ENCODE measurements at places on chromosomes 6 and 20.

- DNase-seq, result no peak
Measured at GRCh38 chr6:156348424-156348823, 428.8 kb upstream of the ARID1B start.

GRCh38 chr6:52426667-52427066 is 6.5 kb downstream of the EFHC1 start:
- no peak for DNase-seq

GRCh38 chr6:113306552-113307145 is 550.5 kb upstream of the MARCKS start:
- DNase-seq, result peak; percentile 21

- peak; percentile 66 for DNase-seq
Measured at GRCh38 chr20:57390604-57391438, at the start of gene RBM38. RBM38 (plus strand) TSS chr20:57391396; CDS start chr20:57391582, 186 bp downstream.

GRCh38 chr6:77425671-77426070 is 37.6 kb downstream of the HTR1B start:
- DNase-seq, result no peak

DNA sequence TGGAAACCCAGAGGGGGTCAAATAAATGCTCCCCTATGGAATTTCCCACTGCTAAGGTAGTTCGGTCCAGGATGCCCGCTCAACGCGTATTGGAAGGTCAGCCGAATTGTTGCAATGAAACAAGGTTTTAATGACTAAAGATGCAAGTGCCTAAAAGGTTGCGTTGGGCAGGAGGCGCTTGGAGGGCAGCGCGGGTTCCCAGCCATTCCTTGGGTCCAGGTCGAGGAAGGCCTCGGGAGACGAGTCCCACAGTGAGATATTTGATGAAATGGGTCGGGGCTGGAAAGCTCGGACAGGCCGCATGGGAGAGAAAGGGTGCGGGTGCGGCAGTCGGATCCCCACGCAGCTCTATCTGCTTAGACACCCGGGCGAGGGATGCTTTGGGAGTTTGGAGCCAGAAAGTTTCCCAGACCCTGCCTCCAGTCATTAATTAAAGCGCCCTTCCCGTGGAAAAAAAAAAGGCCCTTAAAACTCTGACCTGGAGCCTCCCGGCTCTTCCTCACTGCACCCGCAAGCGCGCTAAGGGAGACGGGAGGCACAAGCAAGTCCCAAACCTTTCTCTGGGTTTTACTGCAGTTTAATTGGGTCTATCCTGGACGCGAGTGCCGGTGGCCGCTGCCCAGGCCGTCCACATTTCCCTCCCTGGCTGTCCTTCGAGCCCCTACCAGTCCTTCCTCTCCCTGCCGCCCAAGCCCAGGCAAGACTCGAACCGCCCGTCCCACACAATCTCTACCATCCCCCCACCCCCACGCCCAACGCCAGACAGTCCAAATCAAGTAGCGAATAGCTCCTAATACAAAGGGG is 24.2 kb downstream of the TFAP2A start:
- no peak for DNase-seq

DNA sequence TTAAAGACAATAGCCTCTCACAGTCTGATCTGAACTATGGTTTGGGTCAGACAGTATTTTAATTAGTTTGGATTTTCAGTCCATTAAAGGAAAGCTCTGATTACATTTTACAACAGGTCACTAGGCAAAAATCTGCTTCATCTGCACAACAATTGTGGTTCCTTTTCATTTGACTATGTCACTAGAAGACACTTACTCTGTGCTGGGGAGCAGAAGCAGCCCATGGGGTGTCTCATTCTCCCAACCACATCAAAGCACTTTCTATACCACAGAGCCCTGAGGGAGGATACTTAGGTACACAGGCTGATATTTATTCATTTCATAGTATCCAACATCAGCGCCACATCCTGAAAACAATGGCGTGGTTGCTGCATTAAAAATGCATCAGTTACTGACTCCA is 36.6 kb upstream of the HDAC2 start:
- no peak for DNase-seq

DNA sequence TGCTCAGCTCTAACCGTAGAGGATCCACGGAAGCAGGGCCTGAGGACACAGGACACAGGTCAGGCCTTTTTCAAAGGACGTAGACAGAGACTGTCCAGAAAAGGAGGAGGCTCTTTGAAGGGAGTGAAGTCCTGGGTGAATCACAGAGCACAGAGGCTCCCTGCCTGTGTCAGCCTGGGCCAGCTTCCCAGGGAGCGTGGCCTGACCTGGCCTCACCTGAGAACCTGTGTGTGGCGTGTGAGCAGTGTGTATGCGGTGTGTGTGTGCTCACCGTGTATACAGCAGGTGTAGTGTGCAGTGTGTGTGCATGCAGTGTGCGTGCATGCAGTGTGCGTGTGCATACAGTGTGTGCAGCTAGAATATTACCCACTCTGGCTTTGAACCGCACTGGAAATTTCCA is 56.0 kb upstream of the FNDC1 start:
- no peak for DNase-seq

- DNase-seq, result no peak
Measured at GRCh38 chr20:12581644-12582289, 427.0 kb upstream of the SPTLC3 start.

DNA sequence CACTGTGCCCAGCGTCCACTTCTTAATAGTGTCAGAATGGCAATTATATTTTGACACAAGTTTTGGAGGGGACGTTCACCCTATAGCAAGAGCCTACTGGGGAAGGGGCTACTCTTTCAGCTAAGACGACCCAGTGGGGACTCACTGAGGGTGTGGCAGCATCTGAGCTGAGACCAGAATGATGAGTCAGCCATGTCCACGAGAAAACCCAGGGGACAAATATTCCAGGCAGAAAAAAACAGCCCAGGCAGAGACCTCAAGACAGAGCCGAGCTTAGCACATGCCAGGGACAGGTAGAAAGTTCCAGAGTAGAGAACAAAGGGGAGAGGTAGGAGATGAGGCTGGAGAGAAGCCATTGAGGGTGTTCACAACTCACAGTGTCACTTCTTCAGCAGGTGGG is 11.2 kb downstream of the CNBD2 start:
- DNase-seq, result no peak

GRCh38 chr6:21935561-21936028 is 342.0 kb downstream of the SOX4 start:
- DNase-seq, result no peak

GRCh38 chr6:79634491-79635231 is 3.5 kb downstream of the SH3BGRL2 start:
- DNase-seq, result no peak

GRCh38 chr6:1763404-1763803 is 153.7 kb downstream of the FOXC1 start:
- no peak for DNase-seq

DNA sequence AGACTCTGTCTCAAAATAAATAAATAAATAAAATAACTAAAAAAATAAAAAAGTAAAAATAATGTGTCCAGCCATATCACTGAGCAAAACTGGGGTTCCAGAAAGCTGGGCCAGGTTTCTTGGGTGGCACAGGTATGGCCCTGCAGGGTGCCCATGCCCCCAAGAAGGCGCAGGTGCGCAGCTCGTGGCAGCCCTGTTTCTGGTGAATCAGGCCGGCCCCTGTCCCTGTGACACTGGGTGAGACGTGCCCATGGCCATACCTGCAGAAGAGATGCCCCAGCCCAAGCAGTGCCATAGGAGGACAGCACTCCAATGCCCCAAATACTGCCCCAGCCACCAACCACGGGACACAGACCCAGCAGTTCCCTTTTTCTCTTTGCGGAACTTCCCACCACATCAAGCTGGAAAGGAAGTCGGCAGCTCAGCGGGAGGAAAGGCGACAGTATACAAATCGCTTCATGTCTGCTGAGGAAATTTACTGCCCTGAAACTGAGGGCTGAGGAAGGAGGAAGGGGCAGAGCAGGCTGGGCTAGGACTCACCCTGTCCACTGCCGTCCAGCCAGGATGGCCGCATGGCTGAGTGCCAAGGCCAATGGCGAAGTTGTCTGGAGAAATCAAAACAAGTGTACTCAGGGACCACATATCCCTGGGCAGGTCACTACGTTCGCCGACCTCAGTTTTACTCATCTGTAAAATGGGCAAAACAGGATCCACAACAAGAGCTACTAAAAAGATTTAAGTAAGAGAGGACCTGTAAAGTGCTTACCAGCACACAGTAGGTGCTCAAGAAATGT is 55.4 kb downstream of the PREX1 start:
- no peak for DNase-seq

DNA sequence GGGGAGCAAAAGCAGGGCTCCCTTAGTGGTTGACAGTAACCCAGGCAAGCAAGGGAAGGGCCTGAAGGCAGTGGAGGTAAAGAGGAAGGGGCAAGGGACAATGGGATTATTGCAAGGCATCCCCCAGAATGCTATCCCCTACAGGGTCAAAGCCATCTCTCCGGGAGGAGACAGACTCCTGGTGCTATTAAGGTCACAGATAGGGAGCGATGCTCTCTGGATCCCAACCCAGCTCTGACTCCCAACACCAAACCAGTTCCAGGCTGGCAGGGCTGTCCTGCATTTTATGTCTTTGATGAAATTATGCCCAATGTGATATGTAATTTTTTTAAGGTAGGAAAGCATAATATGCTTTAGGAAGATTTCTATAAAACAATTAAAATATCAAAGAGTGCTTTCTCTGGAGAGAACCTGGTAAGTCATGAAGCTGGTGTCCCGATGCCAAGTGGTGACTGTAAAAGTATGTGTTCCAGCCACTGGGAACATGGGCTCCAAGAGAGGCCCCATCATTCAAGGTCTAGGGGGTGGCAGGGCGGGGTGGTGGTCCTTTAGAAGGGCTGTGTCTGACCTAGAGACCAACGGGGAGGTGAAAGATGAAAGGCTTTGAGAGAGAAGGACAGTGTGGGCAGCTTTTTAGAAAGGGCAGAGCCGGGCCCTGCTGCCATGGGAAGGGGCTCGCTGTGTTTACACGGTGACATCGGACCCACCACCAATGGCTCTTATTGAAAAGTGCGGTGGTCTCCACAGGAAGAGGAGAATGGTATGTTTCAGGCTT is 276.5 kb downstream of the CDC5L start:
- no peak for DNase-seq

- DNase-seq, result no peak
Measured at GRCh38 chr20:2002365-2002764, 8.5 kb upstream of the PDYN start.

Data from A549 (cell line).